ENCODE measurements at places on chromosomes 11 and 22. TPM values are rescaled to one million over a fixed set of nuclear protein-coding genes. Genes with fewer than 3 reads are reported as not detected.

NAA40 gene
- total RNA-seq, result 13.5 TPM

ISX gene
- not detected for total RNA-seq

VSIG10L2 gene
- total RNA-seq, result not detected

RAG2 gene
- total RNA-seq, result not detected

OVOL1 gene
- total RNA-seq, result not detected

KCNK7 gene
- 1.2 TPM for total RNA-seq

KCNE3 gene
- total RNA-seq, result 6.3 TPM

MS4A4A gene
- 37.1 TPM for total RNA-seq

PELI3 gene
- total RNA-seq, result 26.4 TPM

SMIM38 gene
- 3.3 TPM for total RNA-seq

PNPLA3 gene
- total RNA-seq, result 1.5 TPM

PANX3 gene
- not detected for total RNA-seq

RTN3 gene
- 88.8 TPM for total RNA-seq

RAC2 gene
- total RNA-seq, result 8.2 TPM

SLCO2B1 gene
- total RNA-seq, result 50.4 TPM

SSTR3 gene
- not detected for total RNA-seq

OR6T1 gene
- not detected for total RNA-seq

TMA7B gene
- total RNA-seq, result not detected

ASRGL1 gene
- 8.7 TPM for total RNA-seq

ART5 gene
- not detected for total RNA-seq

UPK3A gene
- total RNA-seq, result not detected

CDPF1 gene
- 7.5 TPM for total RNA-seq

GAB4 gene
- not detected for total RNA-seq

GLB1L2 gene
- total RNA-seq, result 8.1 TPM

C1QTNF5 gene
- total RNA-seq, result 43.9 TPM

STX3 gene
- 24.9 TPM for total RNA-seq

MPZL2 gene
- total RNA-seq, result 15.1 TPM

PRR33 gene
- total RNA-seq, result not detected

DEUP1 gene
- not detected for total RNA-seq

OR52N1 gene
- 0.30 TPM for total RNA-seq

KDM4E gene
- total RNA-seq, result not detected

MUC5AC gene
- total RNA-seq, result not detected

FOLR3 gene
- not detected for total RNA-seq

OR2AG1 gene
- not detected for total RNA-seq

PRG2 gene
- not detected for total RNA-seq

OR5AK2 gene
- not detected for total RNA-seq

APOBEC3B gene
- 0.60 TPM for total RNA-seq

TCN2 gene
- 56.1 TPM for total RNA-seq

ACRV1 gene
- not detected for total RNA-seq

ZNF70 gene
- 6.6 TPM for total RNA-seq

KCNQ1OT1 gene
- 8.0 TPM for total RNA-seq

GRAMD4 gene
- total RNA-seq, result 299 TPM

HEPHL1 gene
- total RNA-seq, result not detected

CCND1 gene
- total RNA-seq, result 108 TPM

SYT9 gene
- not detected for total RNA-seq

TSPAN32 gene
- 9.0 TPM for total RNA-seq

PEX16 gene
- total RNA-seq, result 38.4 TPM

MYO7A gene
- total RNA-seq, result 45.0 TPM

ACR gene
- not detected for total RNA-seq

TH gene
- total RNA-seq, result 1.3 TPM

PITPNB gene
- total RNA-seq, result 53.7 TPM

CRY2 gene
- total RNA-seq, result 49.2 TPM

PDGFD gene
- total RNA-seq, result 32.7 TPM

GGTLC3 gene
- total RNA-seq, result not detected

BCO2 gene
- 26.6 TPM for total RNA-seq
